ENCODE measurements at places on chromosomes 7 and 10.

- DNase-seq: no peak
These were observed 148.7 kb downstream of the FGFR2 start for GRCh38 chr10:121449482-121449924.

DNA sequence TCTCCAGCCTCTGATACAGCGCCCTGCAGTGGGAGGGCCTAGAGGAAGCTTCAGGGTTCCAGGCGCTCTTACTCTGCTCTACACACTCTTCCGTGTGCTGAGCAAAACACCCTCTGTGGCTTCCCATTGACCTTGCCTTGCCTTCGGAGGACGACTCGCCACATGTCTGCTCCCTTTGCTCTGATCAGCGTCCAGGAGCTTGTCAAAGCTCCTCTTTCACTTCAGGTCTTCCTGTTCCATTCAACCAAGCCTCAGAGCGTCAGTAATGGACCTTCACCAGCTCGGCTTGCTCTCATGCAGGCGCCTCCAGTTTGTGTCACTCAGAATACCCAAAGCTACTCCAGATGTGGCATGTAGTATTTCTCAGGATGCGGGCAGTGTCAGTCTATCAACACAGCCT lies 173.9 kb downstream of the ARID5B start:
- DNase-seq: no peak

DNA sequence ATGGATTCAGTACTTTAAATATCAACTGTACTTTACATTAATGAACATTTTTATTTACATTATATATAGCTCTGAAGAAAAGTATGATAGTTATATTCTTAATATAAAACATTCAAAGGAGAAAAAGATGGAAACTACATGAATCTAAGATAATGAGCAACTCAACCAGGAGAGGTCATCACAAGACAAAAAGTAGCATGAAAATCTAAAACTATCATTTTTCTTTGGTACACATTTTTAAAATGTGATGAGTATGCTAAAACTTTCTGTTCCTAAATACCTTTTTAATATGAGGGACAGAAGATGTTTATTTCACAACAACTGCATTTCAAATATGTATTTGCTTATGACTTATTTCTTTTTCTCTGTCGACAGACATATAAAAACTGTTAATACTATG lies 2.4 kb downstream of the CNTNAP2 start:
- DNase-seq: no peak

DNA sequence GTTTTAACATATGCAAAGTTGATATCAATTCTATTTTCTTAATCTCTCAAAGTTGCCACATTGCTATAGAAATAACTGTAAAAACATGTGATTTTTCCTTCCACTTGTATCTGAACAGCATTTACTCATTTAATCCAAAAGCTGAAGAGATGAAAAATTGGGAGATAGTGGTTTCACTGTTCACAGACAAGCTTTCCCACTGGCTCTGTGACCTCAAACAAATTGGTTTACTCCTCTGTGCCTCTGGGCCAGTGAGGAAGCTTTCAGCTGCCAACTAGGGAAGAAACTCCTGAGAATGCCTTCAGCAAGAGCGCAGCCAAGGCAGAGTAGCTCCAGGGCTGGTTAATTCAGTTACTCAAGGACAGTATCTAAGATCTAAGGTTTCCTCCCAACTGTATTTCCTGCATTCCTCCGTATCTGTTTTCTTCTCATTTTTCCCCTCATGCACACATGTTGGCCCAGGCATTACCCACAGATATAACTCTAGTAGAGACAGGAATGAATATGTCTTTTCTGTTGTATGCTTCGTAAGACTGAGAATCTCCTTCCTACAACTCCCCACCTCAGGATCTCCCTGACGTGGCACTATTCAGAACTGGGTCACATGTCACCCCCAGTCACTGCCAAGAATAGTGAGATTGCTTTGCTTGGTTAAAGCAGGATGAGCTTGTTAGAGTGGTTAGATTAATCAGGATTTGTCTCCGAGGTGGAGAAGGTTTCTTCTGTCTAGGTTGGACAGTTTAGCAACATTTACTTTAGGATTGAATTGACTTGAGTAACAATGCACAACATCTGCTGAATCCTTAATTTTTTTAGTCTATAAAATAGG lies 315.7 kb downstream of the NRG3 start:
- DNase-seq: peak; percentile 1

- peak; percentile 54 for DNase-seq
These were observed 133.8 kb upstream of the PLXNA4 start for GRCh38 chr7:132709971-132710567.

GRCh38 chr7:43753271-43753810 lies 5.1 kb upstream of the BLVRA start:
- DNase-seq: no peak

- DNase-seq: no peak
These were observed 62.1 kb upstream of the STEAP1B start for GRCh38 chr7:22561895-22562593.

GRCh38 chr10:75379212-75379724 lies 22.3 kb downstream of the ZNF503 start:
- DNase-seq: no peak

DNA sequence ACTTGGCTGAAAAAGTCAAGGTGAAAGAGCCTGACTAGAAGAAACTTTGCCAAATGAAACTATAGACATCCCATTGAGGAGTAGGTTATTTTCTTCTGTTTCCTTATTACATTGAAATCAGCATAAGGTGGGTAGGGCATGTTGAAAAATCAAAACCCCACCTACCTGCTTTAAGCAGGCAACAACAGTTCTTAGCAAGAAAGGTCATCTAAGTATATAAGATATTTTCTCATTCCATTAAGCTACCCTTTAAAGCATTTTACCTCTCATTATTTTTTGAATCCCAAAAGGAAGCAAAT lies 30.8 kb downstream of the ACADSB start:
- DNase-seq: no peak

GRCh38 chr7:71868797-71869196 lies 543.3 kb downstream of the CALN1 start:
- no peak for DNase-seq

GRCh38 chr10:110861930-110862649 lies 9.6 kb upstream of the PDCD4 start:
- DNase-seq: no peak

GRCh38 chr10:71771821-71772617 lies 1.3 kb downstream of the VSIR start:
- DNase-seq: peak; percentile 61

DNA sequence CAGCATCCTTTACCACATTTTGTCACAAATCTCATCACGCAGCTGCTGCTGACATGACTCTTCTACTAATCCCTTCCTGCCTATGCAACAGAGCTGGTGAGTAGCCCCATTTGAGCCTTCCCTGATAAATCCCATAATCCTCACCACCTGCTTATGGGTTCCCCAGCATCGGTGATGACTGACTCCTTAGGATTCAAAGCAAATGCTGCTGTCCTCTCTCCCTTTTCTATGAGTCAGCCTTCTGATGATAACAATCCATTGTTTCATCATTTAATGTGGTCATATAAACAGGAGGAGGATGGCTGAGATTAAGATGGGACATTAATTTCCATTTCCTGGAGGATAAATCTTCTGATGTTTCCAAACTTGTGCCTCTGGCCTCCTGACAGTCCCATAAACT lies 73.4 kb downstream of the SORCS1 start:
- no peak for DNase-seq

- no peak for DNase-seq
These were observed at the start of gene CLCN1 for GRCh38 chr7:143315776-143316175. CLCN1 (plus strand) TSS chr7:143316111; CDS start chr7:143316213, 102 bp downstream.

DNA sequence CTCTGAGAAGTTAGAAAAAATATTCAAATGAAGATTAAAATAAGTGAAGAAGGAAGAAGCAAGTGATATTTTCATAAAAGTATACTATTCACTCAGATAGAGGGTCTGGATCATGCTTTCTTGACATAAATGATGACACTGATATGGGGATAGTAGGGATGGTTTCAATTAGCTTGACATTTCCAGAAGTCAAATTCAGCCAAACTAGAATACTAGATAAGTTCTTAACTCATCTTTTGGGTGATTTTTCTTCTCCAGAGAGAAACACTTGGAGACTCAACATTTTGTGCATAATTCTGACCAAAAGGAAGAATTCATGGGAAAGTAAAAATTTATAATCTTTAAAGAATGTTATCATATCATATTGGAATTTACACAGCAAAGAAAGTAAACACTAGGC lies 152.0 kb upstream of the LRGUK start:
- DNase-seq: no peak

GRCh38 chr10:126838316-126838715 lies 66.9 kb upstream of the DOCK1 start:
- DNase-seq: no peak

DNA sequence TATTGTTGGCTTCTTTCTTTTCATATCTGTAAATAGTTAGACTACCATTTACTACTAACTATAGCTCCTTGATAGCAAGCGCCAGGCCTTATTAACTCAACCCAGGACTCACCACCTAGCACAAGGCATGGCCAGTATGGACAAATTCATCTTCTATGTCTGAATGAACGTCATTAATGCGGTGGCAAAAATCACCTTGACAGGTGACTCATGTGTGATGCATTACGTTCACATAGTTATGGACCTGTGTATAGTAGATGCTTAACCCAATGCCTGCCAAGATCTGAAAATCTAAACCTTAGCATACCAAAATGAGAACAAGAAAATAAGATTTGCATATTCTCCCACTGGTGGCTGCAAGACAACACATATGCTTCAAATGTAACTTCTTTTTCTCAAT lies 300.8 kb downstream of the PARD3 start:
- DNase-seq: no peak

GRCh38 chr10:32151871-32152270 lies 95.6 kb upstream of the KIF5B start:
- DNase-seq: no peak

DNA sequence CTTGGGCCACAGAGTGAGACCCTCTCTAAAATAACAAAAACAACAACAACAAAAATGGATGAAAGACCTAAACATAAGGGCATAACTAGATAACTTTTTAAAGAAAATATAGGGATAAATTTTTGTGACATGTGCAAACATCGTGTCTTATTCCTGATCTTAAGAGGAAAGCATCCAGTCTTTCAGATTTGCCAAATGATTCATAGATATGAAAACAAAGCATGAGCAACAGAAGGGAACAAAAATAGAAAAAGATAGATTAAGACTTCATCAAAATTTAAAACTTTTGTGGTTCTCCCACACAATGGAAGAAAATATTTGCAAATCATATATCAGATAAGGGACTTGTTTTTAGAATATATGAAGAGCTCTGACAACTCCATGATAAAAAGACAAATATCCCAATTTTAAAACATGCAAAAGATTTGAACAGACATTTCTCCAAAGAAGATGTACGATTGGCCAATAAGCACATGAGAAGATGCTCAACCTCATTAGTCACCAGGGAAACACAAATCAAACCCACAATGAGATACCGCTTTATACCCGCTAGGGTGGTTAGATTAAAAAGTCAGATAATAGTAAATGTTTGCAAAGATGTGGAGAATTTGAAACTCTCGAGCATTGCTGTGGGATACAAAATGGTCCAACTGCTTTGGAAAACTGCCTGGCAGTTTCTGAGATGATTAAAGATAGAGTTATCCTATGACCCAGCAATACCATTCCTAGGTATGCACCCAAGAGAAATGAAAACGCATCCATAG lies 20.3 kb downstream of the PPIF start:
- DNase-seq: no peak

DNA sequence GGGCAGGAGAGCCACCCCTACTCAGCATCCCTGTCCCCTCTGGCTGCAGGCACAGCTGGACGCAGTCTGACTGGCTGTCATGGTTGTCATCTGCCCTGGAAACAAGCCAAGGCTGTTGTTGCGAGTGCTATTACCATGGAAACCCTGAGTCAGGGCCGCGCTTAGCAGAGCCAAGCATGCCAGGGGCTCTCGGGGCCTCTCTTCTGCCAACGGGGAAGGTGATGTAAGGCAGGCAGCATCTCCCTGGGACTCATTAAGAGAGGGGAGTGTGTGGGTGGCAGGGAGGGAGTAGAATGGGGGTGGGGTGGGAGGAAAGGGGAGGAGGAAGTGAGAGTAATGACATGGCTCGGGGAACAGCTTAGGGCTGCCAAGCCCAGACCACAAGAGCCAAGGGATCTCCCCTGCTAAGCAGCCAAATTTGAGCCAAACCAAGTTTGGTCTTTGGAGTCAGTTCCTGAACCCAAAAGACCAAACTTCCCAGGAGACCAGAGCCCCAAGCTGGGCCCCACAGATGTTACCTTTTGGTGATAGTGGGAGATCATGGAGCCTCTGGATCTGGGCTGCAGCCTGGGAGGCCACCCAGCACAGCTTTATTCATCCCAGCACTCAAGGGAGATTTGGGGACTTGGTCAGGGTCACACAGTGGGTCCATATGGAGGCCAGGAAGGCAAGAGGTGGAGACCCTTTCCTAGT lies 67.6 kb downstream of the TMEM130 start:
- peak; percentile 34 for DNase-seq

DNA sequence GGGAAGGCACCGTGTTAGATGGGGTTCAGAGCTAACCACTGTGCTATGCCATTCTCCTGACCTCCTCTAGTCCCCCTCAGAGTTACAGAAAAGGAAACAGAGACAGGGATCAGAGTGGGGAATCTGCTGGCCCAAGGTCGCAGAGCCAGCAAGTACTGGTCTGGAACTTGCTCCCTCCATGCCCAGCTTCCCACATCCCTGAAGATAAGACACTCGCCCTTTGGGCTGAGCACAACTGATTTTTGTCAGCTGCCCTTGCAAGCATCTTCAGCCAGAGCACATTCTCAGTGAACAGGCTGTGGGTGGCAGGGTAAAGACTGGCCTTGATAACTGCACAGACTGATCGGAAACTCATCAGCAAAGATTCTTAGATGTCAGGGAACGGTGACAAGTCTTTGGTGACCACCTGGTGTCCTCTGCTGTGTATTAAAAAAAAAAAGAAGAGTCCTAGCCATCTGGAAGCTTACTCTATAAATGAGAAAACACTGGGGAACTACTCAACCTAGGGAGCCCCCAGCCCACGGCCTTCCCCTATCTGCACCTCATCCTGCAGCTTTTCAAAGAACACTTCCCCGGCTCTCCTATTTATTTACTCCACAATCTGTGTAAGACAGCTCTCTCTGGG lies 1.3 kb upstream of the SORBS1 start:
- no peak for DNase-seq

DNA sequence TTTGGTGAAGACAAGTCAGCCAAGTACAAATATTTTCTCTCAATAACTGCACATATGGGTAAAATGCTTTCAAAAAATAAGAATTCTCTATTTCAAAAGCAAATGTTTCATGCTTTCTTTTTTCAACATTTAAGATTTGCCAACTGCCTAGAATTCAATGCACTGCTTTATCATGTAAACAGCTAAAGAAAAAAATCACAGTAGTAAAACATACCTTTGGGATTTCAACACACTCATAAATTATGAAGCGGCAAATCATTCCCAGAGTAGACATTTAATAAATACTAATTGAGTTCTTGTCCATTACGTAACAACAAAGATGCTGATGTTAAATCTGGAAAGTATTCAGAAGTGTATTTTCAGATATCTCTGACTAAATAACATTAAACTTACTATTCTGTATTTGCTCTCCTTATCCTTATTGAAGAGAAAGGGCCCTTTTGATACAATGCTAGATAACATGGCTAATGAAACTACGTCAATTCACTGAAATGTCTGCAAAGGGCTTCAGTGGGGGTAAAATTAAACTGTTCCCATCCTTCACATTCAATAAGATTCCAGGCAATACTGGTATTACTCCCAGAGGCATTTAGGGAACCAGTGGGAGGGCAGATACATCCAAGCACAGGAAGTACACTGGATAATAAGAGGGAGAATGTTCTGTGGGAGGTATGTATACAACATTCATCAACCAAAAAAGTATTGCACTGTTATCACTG lies 13.9 kb downstream of the NAPEPLD start:
- DNase-seq: no peak

GRCh38 chr7:69962186-69963065 lies 364.2 kb downstream of the AUTS2 start:
- no peak for DNase-seq

- DNase-seq: no peak
These were observed 27.1 kb downstream of the SLF2 start for GRCh38 chr10:100939763-100940344.
